ENCODE measurements at places on chromosomes 16 and 17.

GRCh38 chr17:77400445-77400870 is 259.7 kb downstream of the SEC14L1 start:
- DNase-seq: no peak

DNA sequence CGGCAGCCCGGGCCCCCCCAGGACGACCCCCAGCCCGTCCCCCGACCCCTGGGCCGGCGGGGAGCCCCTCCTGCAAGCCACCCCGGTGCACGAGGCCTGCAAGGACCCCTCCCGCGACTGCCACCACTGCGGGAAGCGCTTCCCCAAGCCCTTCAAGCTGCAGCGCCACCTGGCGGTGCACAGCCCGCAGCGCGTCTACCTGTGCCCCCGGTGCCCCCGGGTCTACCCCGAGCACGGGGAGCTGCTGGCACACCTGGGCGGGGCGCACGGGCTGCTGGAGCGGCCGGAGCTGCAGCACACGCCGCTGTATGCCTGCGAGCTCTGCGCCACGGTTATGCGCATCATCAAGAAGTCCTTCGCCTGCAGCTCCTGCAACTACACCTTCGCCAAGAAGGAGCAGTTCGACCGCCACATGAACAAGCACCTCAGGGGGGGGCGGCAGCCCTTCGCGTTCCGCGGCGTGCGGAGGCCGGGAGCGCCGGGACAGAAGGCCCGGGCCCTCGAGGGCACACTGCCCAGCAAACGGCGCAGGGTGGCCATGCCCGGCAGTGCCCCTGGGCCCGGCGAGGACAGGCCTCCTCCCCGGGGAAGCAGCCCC is 15.6 kb upstream of the ZFPM1 start:
- DNase-seq: peak; percentile 100

DNA sequence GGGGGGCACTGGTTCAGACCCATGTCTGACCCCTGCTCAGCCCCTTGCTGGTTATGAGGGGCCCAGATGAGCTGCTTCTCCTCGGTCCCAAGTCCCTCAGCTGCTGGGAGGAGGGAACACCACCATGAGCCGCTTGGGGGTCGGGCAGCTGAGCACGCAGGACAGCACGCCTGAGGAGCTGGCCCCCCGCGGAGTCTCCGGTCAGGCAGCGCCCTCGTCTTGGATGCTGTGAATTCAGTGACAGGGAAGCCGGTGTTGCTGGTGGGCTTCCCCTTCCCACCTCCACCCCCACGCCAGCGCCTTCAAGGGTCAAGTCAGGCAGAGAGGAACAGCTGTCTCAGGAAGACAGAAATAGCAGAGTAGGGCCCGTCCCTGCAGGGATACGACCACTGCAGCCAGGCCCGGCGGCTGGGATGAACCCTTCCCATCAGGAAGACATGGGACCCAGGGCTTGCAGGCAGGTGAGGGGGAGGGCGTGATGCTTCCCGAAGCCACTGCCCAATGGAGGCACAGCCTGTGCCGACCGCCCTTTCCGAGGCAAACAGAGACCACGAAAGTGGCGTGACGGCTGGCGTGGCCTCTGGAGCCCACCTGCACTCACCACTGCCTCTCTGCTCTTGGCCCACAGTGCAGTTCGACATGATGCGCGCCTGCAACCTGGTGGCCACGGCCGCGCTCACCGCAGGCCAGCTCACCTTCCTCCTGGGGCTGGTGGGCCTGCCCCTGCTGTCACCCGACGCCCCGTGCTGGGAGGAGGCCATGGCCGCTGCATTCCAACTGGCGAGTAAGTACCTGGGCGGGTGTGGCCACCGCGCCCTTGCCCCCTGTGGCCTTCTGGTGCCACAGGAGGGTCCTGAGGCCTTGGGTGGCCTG is 8.1 kb downstream of the TMEM204 start:
- DNase-seq: no peak

DNA sequence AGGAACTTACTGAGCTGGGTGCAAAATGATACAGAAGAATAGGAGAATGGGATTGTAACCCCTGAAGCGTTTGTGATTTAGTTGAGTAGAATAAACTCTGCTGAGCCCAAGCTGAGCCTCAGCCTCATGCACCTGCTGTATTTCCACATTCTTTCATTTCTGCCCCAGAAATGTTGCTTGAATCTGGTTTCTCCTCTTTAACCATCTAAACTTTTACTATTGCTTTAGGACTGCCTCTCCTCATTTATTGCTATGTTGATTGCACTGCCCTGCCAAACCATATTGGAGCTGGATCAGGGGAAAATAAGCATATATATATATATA is 64.8 kb downstream of the PITPNC1 start:
- no peak for DNase-seq

GRCh38 chr17:49435671-49436029 is 21.0 kb upstream of the PHB1 start:
- no peak for DNase-seq

DNA sequence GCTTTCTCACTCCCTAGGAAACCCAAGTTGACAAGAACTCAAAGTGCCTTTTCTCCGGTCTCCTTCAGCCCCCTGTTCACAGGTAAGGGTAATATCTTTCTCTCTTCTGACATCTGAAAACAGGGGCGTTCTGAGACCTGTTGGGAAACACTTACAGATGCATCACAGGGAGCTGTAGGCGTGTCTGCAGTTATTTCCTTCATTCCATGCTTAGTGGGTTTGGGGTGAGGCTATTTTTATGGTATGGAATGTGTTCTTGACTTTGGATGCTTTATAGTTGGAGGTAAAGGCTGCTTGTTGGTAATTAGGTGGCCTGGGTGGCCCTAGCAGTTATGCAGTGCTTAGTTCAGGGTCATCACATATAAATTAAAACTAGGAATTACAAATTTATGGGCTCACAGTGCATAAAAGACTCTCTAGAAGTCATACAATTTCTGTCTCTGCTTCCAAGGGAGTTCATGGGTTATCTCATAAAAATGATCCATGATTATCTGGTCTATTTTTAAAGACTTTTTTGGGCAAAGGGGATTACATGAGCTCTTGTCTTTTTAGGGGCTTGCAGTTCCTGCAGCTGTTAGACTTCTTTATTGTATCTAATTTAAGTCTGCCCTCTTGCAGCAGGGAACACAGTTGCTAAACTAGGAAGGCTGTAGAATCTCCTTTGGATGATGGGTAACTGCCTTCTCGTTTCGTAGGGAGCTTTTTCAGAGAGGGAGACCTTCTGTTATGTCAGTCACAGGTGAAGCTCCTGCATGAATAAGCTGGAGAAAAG is 10.2 kb downstream of the SOCS7 start:
- DNase-seq: no peak

GRCh38 chr16:49488740-49489525 is 115.3 kb downstream of the C16orf78 start:
- DNase-seq: no peak

DNA sequence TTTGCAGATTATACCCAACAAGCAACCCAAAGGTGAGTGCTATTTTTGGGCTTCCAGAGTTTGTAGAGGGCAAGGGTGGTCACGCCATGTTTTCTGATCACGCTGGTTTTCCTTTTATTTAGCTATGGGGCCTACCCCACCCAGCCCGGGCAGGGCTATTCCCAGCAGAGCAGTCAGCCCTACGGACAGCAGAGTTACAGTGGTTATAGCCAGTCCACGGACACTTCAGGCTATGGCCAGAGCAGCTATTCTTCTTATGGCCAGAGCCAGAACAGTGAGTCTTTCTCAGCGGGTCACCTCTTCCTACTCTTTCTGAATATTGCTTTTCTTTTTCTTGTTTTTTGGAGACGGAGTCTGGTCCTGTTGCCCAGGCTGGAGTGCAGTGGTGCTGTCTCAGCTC is 2.5 kb downstream of the FUS start:
- no peak for DNase-seq

DNA sequence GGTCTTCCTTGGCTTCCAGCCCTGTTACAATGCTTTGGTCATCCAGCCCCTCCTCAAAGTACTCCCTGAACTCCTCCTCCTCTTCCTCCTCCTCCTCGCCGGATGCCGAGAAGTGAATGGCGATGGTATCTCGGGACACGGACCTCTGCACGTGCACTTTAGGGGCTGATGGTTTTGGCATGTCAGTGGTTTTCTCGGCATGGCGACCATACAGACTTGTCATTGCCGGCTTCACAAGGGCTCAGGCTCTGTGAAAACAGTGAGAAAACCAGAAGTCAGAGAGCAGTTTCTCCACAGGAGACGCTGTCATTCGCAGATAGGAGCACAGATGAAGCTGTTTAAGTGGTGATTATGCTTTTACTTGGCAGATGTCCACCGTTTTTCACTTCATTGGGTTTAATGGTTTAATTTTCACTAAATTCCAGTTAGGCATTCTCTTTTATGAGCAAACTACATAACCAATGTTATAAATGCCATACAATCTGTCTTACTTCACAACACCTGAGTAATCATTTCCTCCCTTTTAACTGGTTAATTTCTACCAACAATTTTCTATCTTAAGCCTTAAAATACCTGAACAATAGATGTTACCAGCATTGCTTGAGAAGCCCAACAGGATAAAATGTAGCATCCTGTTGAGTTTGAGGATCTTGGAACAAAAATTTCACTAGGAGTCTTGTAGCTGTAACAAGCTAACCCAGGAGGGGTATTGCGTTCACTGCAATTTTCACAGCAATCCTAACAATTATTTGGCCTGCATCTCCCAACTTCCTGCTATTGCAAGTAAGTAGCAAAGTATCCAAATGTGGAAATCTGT is 48.9 kb downstream of the TEX2 start:
- no peak for DNase-seq

DNA sequence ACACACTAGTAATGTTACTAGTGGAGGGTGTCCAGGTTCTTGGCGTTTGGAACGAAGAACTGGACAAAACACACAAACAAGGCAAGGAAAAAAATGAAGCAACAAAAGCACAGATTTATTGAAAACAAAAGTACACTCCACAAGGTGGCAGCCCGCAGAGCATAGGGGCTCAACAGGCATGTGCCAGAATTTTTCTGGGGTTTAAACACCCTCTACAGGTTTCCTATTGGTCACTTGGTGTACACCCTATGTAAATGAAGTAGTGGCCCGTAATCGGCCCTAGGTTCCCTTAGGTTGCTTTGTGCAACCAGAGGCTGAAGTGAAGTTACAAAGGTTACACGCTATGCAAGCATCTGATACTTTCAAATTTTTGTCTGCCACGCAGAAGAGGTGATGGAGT is 8.1 kb downstream of the OR2C1 start:
- DNase-seq: no peak

DNA sequence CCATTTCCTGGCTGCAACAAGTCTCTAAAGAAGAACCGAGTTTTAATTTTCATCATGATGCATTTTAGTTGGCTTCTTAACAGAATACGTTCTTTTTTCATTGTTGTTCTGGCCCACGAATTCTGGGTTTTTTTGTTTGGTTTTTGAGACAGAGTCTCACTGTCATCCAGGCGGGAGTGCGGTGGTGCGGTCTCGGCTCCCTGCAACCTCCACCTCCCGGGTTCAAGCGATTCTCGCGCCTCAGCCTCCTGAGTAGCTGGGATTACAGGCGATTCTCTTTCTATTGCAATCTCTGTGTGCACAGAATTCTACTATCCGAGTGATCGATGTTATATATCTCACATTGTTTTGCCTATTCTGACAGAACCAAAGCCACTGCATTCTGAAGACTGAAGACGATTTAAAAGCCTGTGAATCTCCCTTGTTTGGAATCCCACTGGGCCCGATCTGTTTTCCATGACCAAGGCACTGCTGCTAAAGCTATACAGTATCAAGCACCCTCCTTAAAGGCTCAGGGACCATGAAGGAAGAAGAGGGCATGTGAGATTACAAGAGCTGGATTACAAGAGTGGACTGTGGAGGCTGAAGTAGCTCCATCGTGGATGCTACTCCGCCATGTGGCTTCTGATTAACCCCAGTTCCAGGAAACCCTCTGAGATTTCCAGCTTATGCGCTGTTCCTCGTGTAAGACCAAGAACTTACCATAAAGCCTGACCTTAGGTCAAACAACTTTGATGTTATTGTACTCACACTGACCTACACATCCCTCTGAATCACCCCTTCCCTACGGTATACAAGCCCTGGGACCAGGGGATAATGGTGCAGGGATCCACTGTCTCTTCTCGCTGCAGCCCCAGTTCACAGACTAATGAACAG is 44.3 kb downstream of the ADCY9 start:
- DNase-seq: no peak

DNA sequence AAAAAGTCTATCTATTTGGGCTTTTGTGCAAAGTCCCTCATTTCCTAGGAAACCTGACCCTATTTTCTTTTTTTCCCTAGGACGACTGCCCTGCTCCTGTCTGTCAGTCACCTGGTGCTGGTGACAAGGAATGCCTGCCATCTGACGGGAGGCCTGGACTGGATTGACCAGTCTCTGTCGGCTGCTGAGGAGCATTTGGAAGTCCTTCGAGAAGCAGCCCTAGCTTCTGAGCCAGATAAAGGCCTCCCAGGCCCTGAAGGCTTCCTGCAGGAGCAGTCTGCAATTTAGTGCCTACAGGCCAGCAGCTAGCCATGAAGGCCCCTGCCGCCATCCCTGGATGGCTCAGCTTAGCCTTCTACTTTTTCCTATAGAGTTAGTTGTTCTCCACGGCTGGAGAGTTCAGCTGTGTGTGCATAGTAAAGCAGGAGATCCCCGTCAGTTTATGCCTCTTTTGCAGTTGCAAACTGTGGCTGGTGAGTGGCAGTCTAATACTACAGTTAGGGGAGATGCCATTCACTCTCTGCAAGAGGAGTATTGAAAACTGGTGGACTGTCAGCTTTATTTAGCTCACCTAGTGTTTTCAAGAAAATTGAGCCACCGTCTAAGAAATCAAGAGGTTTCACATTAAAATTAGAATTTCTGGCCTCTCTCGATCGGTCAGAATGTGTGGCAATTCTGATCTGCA is 12.9 kb downstream of the TMEM98 start:
- DNase-seq: no peak

- no peak for DNase-seq
These were observed 6.5 kb upstream of the CTCF start for GRCh38 chr16:67555795-67556212.

- DNase-seq: no peak
These were observed 71.2 kb downstream of the OMG start for GRCh38 chr17:31225831-31226230.

Measured in 8988T (cell line).